ENCODE measurements at places on chromosomes 12 and 14.

- DNase-seq, result no peak
These were observed 18.3 kb upstream of the LRP1-AS start for GRCh38 chr12:57165741-57166140.

GRCh38 chr12:71393625-71394024 lies 46.0 kb upstream of the LGR5 start:
- DNase-seq, result no peak

DNA sequence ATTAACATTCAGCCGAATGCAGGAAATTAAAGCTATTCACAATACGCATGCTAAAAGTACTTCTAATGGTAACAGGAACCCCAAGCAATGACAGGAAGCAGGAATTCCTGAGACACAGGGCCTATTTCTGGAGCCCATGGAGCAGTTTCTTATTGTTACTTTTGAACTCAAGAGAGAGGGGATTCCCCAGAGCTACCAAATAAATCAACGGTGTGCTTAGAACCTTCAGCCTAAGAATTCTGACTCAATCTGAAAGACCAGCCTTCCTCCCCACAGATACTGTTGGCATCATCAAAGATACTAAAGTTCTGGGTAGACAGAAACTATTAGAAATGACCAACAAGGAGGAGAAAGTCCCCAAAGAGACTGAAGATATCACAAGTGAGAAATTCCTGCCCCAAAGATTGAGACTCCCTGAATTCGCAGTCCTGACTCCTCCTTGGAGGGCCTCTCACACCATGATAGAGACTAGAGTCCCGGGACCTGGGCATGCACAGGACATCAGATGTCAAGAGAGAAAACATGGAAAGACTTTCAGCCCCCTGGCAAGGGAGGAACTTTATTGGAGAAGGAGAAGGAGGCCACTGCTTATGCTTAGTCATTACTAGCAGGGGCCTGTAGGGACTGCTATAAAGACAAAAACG lies 32.7 kb downstream of the RTRAF start:
- no peak for DNase-seq

GRCh38 chr14:80446356-80446755 lies 235.1 kb upstream of the DIO2 start:
- no peak for DNase-seq

DNA sequence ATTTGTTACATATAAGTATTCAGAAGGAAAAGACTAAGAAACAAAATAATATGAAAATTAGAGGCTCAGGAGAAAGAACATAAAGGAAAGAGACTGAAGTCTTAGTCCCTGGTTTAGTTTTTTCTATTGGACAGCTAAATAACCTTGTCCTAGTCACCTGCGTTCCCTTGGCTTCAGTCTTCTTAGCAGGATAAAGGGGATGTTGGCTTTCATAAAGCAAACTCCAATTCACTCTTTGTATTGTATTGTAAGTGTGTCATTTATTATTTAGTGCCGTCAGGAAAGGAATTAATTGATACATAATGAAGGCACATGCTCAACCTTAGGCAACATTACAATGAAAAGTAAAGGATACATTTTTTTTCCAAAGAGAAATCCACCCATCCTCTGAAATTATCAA lies 190.3 kb upstream of the PPFIA2 start:
- DNase-seq, result no peak

- no peak for DNase-seq
These were observed 60.4 kb upstream of the FOXN3 start for GRCh38 chr14:89477391-89477790.

Data from activated T-cell treated with anti-CD3 and anti-CD28 coated beads, Interleukin-2, amount 50 U/mL, for 24 hours (primary cell).